NCI-H1048 (cell line): ENCODE measurements at places on chromosomes 16 and 17.

- no peak for DNase-seq
These were observed 22.0 kb upstream of the SSTR5 start for GRCh38 chr16:1050516-1050915.

- no peak for DNase-seq
These were observed 32.4 kb downstream of the WIPI1 start for GRCh38 chr17:68424861-68425260.

GRCh38 chr17:72683506-72684404, 408.7 kb downstream of the SLC39A11 start:
- no peak for DNase-seq

GRCh38 chr17:37747222-37747621, 2.4 kb upstream of the HNF1B start:
- no peak for DNase-seq

DNA sequence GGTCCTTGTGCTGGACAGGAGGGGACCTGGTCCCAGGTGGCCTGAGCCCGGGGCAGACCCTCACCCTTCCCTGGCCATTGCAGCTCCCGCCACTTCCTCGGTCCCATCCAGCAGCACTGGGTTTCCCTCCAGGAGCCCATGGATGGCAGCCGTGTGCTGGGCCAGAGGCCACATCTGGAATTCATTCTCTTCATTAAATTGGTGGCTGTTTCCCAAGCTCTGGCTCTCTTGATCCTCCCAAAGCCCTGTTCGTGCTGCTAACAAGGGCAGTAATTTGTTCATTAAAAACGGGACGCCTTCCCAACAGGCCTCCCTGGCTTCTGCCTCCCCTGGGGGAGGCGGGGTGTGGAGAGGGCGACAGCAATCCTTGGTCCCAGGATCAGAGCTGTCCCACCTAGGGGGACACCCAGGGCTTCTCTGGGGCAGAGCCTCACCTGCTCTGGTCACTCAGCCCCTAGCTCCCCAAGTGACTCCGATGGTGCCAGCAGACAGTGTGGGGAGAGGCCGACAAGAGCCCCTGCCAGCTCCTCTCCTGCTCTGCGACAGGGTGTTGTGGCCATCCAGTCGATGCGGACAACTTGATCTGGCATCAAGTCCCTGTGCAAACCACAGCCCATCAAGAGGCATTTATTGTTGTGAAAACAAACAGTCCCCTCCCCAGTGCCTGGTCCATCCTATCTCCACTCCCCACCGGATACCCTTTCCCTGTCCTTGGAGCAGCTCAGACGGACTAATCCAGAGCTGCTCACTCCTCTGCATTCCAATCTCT, 44.0 kb downstream of the SDK2 start:
- no peak for DNase-seq

GRCh38 chr17:45020354-45021138, 30.9 kb downstream of the DCAKD start:
- DNase-seq = no peak

DNA sequence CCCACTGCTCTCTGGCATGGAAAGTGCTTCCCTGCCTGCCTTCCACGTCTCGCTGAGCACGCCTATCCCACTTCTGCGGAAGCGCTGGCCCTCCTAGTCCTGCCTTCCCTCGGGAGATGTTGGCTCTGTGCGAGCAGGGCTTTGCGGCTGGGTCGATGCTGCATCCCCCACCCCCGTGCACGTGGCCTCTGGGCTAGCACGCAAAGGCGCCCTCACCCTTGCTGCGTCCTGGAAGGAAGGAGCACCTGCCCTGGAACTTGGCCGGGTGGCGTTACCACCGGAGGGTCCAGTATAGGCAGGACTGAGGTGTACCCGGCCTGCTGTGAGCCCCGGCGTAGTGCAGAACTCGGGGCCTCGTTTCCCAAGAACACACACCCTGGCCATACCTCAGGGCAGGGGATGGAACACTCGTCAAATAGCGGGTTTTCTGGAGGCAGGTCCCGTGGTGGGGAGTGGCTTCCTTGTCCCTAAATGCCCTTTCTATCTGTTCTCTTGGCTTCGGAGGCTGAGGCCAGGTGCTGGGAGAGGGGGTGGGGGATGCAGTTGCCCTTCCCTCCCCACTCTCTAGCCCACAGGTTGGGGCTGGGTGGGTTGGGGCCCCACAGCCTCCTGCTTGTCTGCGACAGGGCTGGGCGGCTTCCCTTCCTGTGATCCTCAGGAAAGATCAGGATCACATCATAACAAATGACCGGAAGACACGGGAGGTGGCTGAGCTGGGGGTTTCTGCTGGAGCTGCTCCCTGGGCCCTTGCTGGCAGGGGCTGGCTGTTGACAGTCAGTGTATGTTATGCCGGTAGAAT, 17.4 kb downstream of the BAIAP2 start:
- no peak for DNase-seq

GRCh38 chr17:16939606-16940115, 32.3 kb downstream of the TNFRSF13B start:
- no peak for DNase-seq

- no peak for DNase-seq
These were observed 14.3 kb downstream of the DYNLL2 start for GRCh38 chr17:58097384-58098088.

GRCh38 chr16:75494661-75495075, 573 bp downstream of the CHST6 start:
- no peak for DNase-seq
